Fibroblast of skin of left biceps (primary cell): ENCODE measurements at places on chromosomes 6 and 20.

DNA sequence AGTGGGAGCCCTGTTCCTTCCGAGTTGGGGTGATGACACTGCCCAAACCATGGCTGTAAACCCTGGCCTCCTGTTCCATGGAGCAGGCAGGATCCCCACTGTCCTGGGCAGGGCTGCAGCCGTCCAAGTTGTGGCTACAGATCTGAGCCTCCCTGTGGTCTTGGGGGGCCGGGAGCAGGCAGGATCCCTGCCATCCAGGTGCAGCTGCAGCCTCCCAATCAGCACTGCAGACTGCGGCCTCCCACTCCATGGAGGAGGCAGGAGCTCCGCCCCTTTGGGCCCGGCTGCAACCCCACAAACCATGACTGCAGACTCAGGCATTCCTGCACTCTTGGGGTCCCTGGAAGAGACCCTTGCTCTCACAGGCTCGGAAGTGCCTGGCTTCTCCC lies 872.1 kb upstream of the GJE1 start:
- DNase-seq, result no peak

- DNase-seq, result no peak
These were observed 252.7 kb downstream of the BMP7 start for GRCh38 chr20:57013741-57014140.

GRCh38 chr6:20705741-20706140 lies 171.5 kb downstream of the CDKAL1 start:
- no peak for DNase-seq

DNA sequence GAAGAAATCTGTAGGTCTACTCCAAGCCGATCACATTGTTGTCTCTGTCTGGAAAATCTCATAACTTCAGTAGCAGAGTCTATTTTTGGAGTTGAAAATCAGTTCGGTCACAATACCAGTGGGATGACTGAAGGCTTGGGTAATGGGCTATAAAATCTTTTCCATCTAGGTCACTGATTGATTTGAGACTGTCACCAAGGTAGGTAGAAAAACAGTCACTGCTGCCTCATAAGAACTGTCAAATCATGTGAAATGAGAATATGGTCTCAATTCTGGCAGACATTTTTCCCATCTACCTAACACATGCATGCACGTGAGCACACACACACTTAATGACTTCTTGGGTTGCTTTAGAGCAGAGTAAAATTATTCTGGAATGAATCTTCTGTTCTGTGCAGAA lies 1162.8 kb upstream of the CITED2 start:
- no peak for DNase-seq

GRCh38 chr6:87291883-87292282 lies 30.5 kb upstream of the SMIM8 start:
- no peak for DNase-seq

DNA sequence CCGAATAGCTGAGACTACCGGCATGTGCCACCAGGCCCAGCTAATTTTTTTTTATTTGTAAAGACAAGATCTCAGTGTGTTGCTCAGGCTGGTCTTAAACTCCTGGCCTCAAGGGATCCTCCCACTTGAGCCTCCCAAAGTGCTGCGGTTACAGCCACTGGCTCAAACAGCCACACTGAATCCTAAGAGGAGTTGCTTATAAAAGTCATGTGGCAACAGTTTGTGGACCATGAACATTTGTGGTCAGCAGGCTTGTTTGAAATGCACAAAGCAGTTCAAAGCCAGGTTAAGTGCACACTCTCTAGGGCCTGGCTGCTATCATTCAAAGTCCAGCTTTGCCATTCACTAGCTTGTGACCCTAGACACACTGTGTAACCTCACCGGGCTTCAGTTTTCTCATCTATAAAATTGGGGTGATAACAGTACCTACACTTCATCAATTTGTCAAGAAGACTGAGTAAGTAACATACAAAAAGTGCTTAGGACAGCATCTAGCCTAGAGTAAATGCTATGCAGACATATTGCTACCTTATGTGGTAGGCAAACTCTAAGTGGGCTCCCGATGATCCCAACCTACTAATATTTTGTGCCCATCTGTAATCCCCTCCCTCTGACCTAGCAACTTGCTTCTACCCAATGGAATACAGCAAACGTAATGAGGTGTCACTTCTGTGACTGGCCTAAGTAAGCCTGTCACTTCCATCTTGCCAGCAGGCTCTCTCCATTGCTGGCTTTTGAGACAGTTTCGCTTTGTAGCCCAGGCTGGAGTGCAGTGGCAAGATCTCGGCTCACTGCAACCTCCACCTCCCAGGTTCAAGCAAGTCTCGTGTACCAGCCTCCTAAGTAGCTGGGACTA lies 122.9 kb downstream of the ZMYND8 start:
- DNase-seq, result no peak

DNA sequence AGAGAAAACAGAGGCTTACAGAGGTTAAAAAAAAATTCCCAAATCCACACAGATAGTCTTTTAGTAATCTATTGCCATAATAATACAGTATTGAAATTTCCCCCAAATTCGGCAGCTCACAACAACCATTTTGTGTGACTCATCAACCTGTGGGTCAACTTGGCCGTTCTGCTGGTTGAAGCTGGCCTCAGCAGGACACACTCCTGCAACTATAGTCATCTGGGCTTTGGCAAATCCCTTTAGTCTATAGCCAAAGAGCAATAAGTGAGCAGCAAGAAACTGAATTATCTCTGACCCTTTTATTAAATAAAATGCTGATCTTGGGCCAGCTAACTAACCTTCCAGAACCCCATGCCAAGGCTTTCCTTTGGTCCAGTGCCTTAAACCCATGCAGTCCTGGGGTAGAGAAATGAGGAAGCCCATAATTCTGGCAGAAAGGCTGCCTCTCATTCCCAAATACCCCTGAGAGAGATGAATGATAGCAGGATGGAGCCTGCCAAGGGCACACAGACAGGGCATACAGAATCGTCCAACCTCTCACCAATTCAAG lies 17.2 kb upstream of the SNAP25 start:
- DNase-seq, result no peak

GRCh38 chr20:59365611-59366285 lies 65.3 kb downstream of the EDN3 start:
- no peak for DNase-seq

DNA sequence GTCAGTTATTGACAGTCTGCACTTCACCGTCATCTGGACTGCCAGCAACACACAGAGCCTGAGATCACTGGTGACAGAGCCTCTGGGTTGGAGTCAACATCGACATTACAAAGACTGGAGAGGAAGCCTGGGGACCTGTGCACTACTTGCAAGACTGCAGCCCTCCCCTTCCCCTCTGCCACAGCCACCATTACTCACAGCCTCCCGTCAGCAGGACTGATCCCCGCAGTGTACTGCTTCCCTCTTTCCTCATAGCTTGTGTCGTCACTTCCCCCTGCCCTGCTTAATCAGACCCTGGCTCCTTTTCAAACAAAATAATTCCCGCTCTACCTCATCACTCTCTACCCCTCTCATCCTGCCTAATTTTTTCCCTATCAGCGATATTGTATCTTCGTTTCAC lies 235.5 kb upstream of the KCNQ5 start:
- no peak for DNase-seq

DNA sequence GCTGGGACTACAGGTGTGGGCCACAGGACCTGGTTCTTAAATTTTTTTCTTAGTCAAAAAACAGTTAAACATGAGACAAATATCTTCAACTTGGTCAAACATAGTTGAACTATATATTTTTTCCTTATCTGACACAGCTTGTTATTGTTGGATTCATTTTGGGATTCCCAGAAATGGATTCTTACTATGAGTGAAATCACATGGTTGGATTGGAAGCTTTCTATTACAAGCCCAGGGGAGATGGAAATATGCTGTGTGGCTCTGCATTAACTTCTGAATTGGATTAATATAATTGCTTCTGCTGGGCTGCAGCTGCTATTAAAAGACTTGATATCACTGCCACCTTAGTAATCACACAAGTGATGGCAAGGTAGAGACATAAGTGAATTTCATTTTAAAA lies 126.4 kb upstream of the DUSP22 start:
- DNase-seq, result no peak

DNA sequence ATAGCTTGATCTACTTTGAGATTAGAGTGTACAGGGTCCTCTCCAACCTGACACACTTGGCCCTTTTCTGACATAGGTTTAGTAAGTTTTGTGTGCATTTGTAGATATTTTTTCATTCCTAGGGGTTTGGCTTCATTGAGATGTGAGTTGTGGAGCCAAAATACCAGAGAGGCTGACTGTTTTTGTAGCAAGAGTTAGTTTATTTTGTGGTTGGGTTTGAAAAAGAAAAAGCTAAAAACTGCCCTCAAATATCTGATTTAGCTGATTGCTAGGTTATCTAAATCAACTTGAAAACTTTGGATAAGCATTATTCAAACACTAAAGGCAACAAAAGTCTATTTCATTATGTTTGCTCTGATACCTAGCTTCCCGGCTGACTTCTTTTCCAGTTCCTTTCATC lies 164.7 kb upstream of the CENPW start:
- DNase-seq, result no peak
